ENCODE measurements at places on chromosomes 4 and X. TPM values are rescaled to one million over a fixed set of nuclear protein-coding genes. Genes with fewer than 3 reads are reported as not detected.

IL13RA2 gene
- 0.38 TPM for total RNA-seq

MORC4 gene
- 41.0 TPM for total RNA-seq

HSFX2 gene
- total RNA-seq: not detected

ASMTL gene
- total RNA-seq: 6.8 TPM

STBD1 gene
- 8.8 TPM for total RNA-seq

HMX1 gene
- not detected for total RNA-seq

TMSB4X gene
- total RNA-seq: 9,433 TPM

GLRA3 gene
- total RNA-seq: not detected

ALPK1 gene
- total RNA-seq: 5.9 TPM

All from regular cardiac myocyte (primary cell).